Activated T-helper 2 cell treated with anti-CD3 and anti-CD28 coated beads, Interferon-gamma antibody, Interleukin-2, Interleukin-4, amounts not matched to agents 10 μg/mL and 5 μg/mL and 100 μg/mL, durations not matched to agents 14 hours and 24 hours and 36 hours (primary cell): ENCODE measurements at places on chromosomes 2 and 18. TPM values are rescaled to one million over a fixed set of nuclear protein-coding genes. Genes with fewer than 3 reads are reported as not detected.

Gene KRCC1
- total RNA-seq = 17.5 and 18.7 TPM in 2 replicates

Gene STPG4
- total RNA-seq = not detected in 2 replicates

Gene DPYSL5
- 0.05 TPM in 1 of 2 replicates, not detected in the other for total RNA-seq

Gene ESPNL
- 0.07 and 0.14 TPM in 2 replicates for total RNA-seq

DNA sequence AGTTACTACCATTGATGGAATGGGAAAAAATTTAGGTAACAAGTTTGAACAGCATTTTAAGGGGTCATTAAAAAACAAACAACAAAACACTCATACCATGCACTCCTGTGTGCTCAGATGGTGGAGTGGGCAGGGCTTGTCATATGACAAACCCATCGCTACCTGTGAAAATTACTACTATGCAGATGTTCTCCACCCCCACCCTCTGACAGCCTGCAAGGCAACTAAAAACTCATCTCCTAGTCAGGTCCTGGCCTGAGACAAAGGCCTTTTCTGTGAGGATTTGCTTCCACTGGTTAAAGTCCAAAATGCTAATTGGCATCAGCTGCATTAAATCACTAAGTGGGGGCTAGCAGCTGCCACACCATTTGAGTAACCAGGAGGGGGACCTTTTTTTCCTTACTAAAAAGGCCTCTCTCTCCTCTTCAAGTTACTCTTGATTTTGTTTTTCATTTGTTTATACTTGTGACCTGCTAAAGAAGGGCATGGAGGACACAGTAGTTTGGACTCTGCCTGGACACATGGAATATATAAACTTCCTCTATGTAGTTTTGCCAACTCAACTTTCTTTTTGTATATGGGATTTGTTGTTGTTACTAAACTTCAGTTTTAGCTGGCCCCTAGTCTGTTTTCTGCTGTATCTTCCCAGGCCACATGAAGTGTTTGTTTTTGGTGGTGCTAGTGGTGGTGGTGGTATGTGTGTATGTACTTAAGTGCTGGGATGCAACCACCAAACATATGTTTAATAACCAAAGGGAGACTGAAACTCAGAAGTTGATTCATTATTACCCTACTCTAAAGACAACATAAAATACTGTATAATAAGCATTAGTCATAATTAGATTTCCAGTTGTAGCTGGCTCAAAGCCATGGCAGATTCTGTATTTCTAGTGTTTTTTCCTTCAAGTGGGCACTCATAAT, 121.3 kb downstream of the MAP4K4 start:
- DNase-seq = no peak

Gene MRPS9
- total RNA-seq = 28.8 and 31.9 TPM in 2 replicates

Gene BIN1
- total RNA-seq = 48.1 and 51.7 TPM in 2 replicates

DNA sequence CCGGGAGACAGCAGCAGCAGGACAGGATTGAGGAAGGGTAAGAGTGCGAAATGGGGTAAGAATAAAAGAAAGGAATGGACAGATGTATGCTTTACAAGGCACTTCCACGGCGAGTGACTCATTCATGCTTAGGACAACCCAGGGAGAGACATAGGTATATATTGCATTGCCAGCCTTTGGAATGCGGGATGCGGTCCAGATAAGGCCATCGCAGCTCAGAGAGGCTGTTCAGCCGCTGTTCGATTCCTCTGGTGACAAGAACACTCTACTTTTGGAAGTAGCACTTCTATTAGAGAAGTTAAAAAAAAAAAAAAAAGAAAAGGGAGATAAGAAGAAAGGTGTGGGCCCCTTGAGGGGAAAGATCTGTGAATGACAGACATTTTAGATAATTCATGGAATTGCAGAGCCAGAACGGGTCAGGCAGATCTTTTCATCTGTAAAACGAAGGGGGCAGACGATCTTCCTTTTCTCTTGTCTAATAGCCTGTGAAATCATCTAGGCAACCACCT, 819 bp upstream of the NCOA1 start:
- no peak for DNase-seq

- no peak for DNase-seq
These were observed 2.5 kb downstream of the RPIA start for GRCh38 chr2:88693911-88694414.

Gene SPEG
- total RNA-seq = not detected in 2 replicates

DNA sequence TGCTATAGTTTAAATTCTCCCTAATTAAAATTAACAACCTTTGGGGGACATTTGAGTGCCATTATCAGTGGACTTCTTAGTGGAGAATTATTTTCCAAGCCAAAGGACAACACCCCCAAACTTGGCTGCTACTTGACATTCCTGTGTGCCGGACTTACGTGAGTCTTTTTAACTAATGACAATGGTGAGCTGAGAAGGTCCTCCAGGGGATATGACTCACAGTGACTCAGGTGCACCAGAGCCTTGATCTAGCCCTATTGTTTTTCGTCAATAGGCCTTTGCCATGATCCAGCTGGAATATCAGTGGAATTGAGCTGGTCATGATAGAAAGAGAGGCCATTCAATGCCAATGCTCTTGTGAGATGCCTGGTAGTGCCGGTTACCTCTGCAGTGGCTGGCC, 118.1 kb upstream of the CXCR4 start:
- DNase-seq = no peak

DNA sequence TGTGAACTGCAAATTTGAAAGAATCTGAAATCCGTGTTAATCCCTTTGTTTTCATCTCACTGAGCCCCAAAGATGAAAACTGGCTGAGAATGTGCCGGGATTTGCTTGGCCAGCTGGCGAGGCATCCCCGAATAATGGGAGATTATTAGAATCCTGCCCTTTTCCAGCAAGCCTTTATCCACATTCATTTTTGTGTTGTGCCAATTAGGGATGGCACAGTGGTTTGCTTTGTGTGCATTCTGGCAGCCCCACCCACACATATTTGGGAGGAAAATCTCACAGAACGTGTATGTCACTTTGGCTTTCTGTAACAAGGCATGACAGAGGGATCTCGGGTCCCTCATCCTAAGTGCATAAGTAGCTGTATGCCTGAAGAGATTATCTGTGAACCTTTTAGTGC, 405.8 kb upstream of the FAM98A start:
- no peak for DNase-seq

GRCh38 chr2:10432311-10433181, 15.6 kb downstream of the ODC1 start:
- DNase-seq = no peak

DNA sequence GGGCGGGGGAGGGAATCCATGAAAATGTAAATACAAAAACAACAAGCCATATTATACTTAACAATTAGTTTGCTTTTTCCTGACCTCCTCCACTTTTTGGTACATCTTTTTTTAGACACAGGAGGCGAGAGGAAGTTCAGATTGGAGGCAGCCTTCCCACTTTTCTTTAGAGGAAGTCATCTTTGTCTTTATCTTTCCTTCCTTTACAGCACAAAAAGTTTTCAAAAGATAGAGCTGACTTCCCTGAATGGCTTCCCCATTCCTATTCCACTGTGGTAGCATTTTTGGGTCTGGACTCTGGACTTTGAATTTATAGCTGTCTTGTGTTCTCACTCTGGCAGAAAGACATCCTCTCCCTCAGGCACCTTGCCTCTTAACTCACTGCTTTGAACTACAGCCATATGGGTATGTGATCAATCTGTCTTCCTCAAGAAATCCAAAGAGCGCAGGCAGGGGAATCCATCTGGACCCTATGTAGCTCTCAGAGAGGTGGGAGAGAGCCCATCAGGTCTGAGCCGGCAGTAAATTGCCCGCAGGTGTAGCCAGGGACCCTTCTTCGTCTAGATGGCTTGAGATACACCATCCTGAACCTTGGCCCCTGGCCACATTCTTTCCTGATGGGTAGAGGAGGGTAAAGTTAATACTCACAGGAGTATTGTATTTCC, 101.9 kb downstream of the AQP4 start:
- DNase-seq = no peak

DNA sequence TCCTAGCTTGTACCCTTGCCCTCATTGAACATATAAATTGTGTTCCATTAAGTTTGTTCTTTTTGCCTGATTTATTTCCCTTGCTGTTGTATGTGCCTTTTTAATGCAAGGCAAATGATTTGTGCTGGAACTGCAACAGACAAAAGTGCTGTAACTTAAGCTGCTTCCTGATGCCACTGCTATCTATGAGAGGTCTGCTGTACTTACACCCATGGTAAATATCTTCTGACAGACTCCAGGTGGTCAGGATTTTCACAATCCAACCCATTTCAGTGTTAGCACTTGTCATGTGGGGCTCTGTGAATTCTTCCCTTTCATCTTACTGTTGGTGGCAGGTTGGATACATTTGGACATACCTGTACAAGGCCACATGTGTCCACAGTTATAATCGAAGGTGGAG, 63.5 kb downstream of the ARHGAP15 start:
- DNase-seq = no peak

- no peak for DNase-seq
These were observed 87.3 kb downstream of the ACAA2 start for GRCh38 chr18:49725809-49726674.

Gene SDC1
- total RNA-seq = 0.59 and 0.62 TPM in 2 replicates

Gene TFCP2L1
- total RNA-seq = 0.11 TPM in 1 of 2 replicates, not detected in the other

GRCh38 chr2:156457523-156458517, 21.6 kb downstream of the GPD2 start:
- no peak for DNase-seq

DNA sequence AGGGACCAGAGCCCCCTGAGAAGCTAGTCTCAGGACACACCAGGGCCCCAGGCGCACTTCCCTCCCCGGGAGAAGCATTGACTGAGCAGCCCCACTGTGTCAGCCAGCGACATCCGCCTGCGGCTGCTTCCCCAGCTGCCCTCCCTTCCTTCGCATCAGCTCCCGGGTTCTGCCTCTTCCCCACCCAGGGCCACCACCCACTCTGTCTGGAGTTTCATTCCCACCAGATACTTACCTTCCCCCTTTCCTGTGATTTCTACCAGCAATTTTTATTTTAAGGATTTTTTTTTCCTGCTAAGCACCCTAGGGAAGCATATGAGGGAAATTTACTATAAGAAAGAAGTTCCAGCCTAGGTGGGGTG, 99.2 kb downstream of the SMAD7 start:
- no peak for DNase-seq

- no peak for DNase-seq
These were observed 293.1 kb upstream of the ID2 start for GRCh38 chr2:8388781-8389180.

Gene DNAH7
- not detected in 2 replicates for total RNA-seq

- no peak for DNase-seq
These were observed 213.2 kb downstream of the RBM43 start for GRCh38 chr2:151048331-151049054.

DNA sequence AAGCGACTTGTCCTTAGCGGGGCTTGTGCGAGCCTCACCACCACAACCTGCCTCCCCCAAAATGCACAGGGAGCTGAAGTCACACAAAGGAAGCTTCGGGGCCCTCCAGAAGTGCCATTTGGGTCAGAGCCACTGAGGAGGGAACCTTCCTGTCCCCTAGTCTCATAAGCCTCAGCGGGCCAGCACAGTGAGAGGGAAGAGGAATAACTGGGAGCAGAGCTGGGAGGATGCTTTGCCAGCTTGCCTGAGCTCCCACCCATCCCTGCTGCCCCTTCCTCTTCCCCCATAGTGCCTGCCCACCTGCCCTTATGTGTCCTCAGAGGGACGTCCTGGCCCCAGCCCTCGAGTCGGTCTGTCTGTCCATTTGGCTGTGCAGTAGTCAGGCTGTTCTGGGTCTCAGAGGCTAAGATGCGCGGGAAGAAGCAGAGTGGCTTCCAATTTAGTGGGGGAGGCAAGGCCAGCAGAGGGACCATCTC, 51.8 kb upstream of the GPR17 start:
- no peak for DNase-seq

DNA sequence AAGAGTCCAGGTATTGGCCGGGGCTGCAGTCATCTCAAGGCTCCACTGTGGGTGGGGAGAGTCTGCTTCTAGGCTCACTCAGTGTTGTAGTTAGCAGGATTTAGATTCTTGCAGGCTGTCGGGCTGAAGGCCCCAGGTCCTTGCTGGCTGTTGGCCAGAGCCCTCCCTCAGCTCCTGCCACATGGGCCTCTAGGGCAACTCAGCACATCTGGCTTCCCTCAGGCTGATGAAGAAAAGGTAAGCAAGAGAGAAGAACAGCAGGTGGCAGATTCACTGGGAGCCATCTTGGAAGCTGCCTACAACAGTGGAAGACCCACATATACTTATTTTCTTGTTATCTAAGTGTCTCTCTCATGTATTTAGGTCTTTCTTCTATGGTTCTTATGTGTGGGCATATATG, 4.3 kb downstream of the MRPS9 start:
- DNase-seq = no peak

- DNase-seq = no peak
These were observed 57.9 kb upstream of the CXCR4 start for GRCh38 chr2:136175868-136176267.

Gene SKOR2
- not detected in 2 replicates for total RNA-seq

- DNase-seq = no peak
These were observed 17.3 kb upstream of the RHOB start for GRCh38 chr2:20429528-20429927.

Gene ATP6V1B1
- not detected in 2 replicates for total RNA-seq

- DNase-seq = no peak
These were observed 38.3 kb downstream of the APLF start for GRCh38 chr2:68505603-68506159.

Gene DSG4
- not detected in 2 replicates for total RNA-seq

DNA sequence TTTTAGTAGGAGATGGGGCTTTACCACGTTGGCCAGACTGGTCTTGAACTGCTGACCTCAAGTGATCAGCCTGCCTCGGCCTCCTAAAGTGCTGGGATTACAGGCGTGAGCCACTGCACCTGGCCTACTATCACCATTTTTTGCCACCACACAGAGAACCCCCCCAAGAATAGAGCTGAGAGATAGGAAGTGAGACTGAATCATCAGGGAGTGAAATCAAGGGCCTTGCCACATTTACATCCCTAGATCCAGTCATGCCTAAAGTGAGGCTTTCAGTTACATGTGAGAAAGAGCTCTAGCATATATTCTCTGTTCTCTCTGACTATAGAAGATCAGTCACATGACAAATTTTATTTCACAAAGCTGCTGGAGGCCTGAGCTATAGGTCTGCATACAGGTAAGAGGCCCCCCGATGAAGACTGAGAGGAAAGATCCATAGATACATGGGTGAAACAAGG, 28.0 kb upstream of the KCMF1 start:
- no peak for DNase-seq

- no peak for DNase-seq
These were observed 425.7 kb downstream of the LRATD1 start for GRCh38 chr2:15058015-15058720.

GRCh38 chr2:64960819-64961218, 28.4 kb upstream of the SLC1A4 start:
- no peak for DNase-seq
